ENCODE measurements at places on chromosomes 12 and 14. TPM values are rescaled to one million over a fixed set of nuclear protein-coding genes. Genes with fewer than 3 reads are reported as not detected.
A peak's percentile ranks its signal among the peaks of the same experiment; 100 is the strongest.

Gene ADAM21
- total RNA-seq: not detected

Gene SLC17A8
- not detected for total RNA-seq

Gene HOXC6
- total RNA-seq: not detected

Gene PMEL
- 0.37 TPM for total RNA-seq

Gene WSCD2
- not detected for total RNA-seq

Gene FOXG1
- not detected for total RNA-seq

Gene PGAM5
- 48.7 TPM for total RNA-seq

Gene PROX2
- not detected for total RNA-seq

Gene HVCN1
- total RNA-seq: 16.0 TPM

Gene GPR68
- 33.0 TPM for total RNA-seq

Gene TIMELESS
- 59.5 TPM for total RNA-seq

Gene ADCY4
- total RNA-seq: 5.3 TPM

Gene TCL1B
- total RNA-seq: not detected

Gene KCNH3
- 1.9 TPM for total RNA-seq

Gene RHEBL1
- total RNA-seq: 4.6 TPM

- no peak for DNase-seq
Measured at GRCh38 chr14:37709419-37710195, 114.2 kb downstream of the TTC6 start.

DNA sequence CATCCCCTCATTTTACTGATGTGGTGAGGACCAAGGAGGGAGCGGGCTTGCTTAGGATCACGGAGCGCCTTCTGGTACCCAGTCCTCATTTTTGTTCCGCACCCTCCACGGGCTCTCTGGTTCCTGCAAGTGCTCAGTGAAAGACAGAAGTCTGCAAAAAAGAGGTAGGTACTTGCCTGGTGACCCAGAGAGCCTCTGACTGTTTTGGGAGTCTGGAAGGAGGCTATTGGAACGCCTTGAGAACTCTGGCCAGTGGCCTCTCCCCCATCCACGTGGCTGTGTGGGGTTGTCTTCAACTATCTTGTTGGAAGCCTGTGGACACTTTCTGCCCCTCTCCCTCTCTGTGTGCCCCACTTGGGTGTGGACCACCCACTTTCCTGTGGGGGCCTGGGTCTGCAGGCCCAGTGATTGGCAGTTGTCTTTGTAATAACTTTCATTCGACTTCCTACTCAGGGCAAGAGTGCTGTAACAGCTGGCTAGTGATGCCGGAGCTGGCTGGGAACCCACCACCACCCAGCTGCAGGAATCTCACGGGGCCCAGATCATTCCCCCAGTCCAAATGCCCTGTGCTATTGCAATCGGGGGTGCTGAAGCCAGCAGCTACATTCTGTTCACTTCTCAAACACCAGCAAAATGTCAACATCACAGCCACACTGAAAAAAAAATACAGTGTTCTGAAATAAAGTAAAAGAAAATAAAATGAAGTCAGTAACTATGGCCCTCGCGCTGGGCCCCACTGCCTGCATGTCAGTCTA, 122.8 kb downstream of the PRMT8 start:
- no peak for DNase-seq

DNA sequence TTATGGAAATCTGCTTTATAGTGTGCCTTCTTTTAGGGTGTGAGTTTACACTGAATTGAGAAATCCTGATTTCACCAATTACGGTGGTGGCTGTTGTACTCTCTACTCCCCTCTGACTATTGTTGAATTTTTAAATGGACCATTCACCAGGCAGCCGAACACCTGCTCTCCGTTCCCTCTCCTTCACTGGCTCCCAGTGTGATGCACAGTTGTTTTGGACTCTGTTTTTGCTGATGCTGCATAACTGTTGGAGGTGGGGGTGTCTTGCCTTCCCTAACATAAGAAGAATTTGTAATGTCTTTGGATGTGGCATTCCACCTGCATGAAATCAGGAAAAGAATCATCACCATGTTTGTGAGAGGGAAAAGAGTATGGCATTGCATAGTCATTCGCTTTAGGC, 341.2 kb downstream of the SNAPC1 start:
- DNase-seq: no peak

- DNase-seq: peak; percentile 37
Measured at GRCh38 chr14:75559451-75560222, 18.8 kb upstream of the FLVCR2 start.

GRCh38 chr12:53295891-53296219, 513 bp downstream of the PFDN5 start:
- DNase-seq: no peak

DNA sequence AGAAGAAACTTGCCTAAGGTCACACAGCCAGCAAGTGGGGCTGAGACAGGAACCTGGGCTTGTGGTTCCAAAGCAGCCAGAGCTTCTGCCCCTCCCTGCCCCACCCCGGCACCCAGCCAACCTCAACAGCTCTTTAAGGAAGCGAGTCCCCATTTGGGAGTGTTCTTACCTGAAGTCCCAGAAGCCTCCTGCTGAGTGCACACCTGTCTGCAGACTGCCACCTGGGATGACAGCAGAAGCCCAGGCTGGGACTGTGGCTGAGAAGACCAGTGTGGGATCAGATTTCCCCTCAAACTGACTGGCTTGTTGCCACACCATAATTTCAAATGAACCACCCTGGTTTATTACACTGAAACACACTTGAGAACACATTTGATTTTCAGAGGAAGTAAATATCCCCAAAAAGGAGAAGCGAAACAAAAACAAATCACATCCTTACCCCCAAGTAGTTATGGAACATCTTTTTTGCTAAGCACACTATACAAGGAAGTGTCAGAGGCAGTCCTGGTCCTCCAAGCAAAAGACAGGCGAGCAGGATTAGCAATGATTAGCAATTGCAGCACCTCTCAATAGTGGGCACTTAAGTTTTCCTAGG, 6.3 kb upstream of the RIN3 start:
- DNase-seq: peak; percentile 44

GRCh38 chr14:36553656-36554260, 28.7 kb downstream of the NKX2-8 start:
- DNase-seq: peak; percentile 6

- DNase-seq: no peak
Measured at GRCh38 chr14:105495990-105496830, 5.2 kb downstream of the TEDC1 start.

- no peak for DNase-seq
Measured at GRCh38 chr12:119235197-119235751, 56.5 kb downstream of the HSPB8 start.

DNA sequence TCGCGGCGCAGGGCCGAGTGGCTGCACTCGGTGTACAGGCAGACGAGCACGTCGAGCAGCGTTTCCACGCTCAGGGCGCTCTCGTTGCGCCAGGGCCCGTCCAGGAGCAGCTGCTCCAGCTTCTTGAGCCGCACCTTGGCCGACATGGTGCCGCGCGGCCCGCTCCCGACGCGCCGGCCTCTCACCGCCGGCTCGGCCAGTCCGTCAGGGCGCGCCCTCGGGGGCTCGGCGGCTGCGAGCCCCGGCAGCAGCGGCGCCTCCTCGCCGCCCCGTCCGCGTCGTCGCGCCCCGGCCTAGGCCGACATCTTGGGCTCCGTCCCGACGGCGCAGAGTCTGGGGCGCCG, 349 bp downstream of the CDC42BPB start:
- no peak for DNase-seq

GRCh38 chr12:3004655-3005565, 45.7 kb downstream of the TEAD4 start:
- DNase-seq: no peak

DNA sequence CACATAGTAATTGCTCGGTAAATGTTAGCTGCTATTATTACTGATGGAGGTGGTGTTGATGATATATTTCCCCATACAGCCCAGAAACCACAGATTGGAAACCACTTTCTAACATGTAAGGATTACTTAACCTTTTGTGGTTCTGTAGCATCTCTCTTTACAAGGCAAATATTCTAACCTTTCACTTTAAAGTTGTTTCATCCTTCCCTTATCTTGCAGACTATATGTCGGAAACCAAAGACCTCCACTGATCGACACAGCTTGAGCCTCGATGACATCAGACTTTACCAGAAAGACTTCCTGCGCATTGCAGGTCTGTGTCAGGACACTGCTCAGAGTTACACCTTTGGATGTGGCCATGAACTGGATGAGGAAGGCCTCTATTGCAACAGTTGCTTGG, 75.8 kb downstream of the FRMD6 start:
- no peak for DNase-seq

DNA sequence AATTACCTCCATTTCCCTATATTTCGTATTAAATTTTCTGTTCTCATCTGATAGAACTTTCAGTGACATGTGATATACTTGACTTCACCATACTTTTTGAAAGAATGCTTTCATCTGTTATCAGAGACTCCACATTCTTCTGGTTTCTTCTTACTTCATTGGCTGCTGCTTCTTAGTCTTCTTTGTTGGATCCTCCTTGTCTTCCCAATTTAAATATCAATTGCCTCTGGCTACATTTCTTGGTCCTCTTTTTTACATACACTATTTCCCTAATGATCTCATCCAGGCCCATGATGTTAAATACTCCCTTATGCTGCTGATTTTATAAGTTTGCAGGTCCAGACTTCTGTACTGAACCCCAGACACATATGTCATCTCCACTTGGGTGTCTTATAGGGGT, 22.0 kb downstream of the OR5AU1 start:
- DNase-seq: no peak

DNA sequence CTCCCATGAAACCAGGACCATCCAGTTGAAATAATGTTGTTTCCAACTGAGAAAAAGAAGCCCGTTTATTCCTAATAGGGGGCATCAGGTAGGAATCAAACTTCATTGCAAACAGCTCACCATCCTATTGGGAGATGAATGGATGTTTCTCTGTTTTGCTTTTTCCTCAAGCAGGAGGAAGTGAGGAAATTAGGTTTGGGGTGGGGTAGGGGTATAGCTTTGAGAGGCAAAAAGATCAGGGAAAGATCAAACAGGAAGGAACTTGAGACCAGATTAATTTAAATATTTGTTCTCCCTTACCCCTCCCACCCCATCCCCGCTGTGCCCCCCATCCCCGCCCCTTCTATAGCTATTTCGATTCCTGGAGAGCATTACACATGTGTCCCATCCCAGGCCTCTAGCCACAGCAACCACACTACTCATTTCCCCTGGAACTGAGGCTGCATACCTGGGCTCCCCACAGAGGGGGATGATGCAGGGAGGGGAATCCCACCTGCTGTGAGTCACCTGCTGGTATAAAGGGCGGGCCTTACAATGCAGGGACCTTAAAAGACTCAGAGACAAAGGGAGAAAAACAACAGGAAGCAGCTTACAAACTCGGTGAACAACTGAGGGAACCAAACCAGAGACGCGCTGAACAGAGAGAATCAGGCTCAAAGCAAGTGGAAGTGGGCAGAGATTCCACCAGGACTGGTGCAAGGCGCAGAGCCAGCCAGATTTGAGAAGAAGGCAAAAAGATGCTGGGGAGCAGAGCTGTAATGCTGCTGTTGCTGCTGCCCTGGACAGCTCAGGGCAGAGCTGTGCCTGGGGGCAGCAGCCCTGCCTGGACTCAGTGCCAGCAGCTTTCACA, at the start of gene IL23A:
Gene IL23A (plus strand): TSS at position 577 of the 850 bp plus-strand sequence. CDS start 161 bp downstream, at position 738.
- DNase-seq: peak; percentile 83

DNA sequence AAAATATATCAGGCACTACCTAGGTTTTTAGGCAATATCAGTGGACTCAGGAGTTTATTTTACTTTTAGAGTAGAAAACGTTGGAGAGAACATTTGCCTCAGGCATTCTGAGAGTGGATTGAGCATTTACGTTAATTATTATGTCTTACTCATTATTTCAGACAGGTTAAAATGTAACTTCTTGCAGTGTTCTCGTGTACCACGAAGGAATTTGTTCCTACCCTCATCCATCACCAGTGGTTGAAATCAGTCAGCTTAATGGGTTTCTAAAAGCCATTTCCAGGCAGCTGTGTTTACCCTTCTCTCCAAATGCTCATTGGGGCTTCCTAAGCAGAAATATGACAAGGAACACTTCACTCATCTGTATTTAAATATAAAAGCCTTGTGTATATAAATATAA, 9.1 kb upstream of the LDHB start:
- DNase-seq: no peak

- DNase-seq: no peak
Measured at GRCh38 chr14:51848120-51848519, 12.3 kb upstream of the GNG2 start.

GRCh38 chr14:23387916-23388882, 11.4 kb downstream of the CMTM5 start:
- no peak for DNase-seq

- peak; percentile 10 for DNase-seq
Measured at GRCh38 chr12:92987846-92988621, 58.9 kb upstream of the EEA1 start.

DNA sequence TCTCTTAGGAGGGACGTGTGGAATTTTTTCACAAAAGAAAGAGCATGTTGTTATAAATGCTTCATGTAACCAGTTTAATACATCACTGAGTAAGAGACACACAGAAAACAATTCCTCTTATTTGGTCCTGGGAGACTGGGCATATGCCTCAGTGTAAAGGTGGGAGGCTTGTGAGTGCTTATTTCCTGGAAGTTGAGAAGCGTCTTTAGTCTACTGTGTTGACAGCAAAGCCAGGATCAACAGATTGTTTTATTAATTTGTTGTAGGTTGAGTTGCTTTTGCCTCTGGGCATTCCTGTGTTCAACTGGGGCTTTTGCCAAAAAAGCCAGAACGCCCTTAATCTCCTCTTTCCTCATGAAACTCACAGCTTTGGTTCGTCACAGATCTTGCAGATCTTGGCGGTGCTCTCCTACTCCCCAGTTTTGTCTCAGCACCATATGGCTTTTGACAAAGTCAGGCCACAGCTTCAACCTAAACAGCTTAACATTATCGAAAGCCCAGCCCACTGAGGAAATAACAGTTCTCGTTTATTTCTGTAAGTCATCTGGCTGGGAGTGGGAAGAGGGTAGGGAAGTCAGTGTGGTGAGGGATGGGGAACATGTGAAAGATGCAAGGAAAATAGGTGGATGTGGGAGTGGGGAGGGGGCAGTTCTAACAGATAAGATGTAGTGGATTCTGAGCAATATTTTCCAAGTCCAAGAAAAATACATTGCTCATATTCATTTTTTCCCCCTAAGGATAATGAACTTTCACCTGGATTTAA, 227.2 kb downstream of the DACT1 start:
- DNase-seq: no peak

GRCh38 chr14:99523704-99524055, 42.5 kb downstream of the CCNK start:
- DNase-seq: no peak

DNA sequence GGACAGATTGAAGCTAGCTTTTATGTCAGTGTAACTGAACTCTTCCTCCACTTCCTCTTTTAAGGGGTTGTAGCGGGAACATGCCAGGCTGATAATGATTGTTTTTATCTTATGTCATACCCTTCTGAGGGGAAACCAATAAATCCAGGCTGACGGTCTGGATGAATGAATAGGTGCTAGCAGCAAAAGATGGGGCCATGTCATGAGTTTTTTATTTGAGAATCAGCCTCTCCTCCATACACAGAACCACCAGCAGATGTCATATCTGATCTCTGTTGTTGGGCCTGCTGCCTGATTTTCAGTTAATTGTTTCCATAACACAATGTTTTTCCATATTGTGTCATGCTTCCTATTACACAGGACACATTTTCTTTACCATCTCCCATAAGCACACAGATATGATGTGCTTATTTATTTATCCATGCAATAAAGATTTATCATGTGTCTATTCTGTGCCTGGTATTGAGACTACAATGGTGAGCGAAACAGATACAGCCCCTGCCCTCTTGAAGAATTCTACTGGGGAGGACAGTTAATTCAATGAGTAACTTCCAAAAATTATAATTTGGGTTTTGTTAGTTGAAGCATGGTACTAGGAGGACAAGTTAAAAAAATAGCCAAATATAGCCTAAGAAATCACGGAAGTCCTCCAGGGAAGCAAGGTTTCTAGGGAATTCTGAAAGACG, 33.6 kb upstream of the CRY1 start:
- peak; percentile 9 for DNase-seq

- DNase-seq: no peak
Measured at GRCh38 chr14:52551696-52552062, 626 bp downstream of the TXNDC16 start.

All from activated CD4-positive, alpha-beta T cell treated with anti-CD3 and anti-CD28 coated beads, Interleukin-2, amount 10 ng/mL, durations not matched to agents 7 days and 5 days (primary cell).